ENCODE measurements at places on chromosomes 7 and 10. TPM values are rescaled to one million over a fixed set of nuclear protein-coding genes. Genes with fewer than 3 reads are reported as not detected.

Gene SKIDA1
- 1.2 TPM for total RNA-seq

Gene OR9A2
- total RNA-seq = 0.20 TPM

Gene GOLGA7B
- total RNA-seq = 3.5 TPM

DNA sequence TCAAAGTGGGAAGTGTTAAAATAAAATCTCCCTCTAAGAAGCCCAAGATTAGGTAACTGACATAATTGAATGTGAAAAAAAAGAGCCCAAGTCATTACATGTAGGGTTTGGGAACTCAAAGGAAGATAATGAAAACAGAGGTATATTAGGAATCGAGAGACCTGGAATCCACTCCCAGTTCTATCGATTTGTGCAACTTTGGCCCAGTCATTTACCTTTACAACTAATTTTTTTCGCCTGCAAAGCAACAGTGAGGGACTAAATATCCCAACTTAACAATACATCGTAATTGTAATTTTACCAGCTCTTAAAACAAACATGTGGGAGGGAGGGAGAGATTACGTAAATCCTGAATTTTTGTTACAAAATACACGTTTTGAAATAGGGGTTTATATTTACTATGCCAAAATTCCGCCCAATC lies 1.4 kb downstream of the MINDY3 start:
- no peak for DNase-seq

DNA sequence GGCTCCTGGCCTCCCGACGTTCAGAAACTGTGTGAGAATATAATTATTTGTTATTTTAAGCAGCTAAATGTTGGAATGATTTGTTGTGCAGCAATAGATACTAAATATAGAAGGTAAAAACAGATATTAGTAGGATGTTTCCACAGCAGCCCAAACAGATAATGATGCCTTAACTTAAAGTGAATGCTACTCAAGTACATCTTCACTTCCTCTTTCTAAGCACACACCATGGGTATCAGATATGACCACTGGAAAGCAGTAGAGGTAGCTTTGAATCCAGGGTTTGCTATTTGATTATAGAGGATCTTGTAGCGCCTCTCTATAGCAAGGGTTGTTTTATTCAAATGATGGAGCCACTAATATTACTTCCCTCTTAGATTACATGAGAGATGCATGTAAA lies 38.2 kb upstream of the BET1 start:
- no peak for DNase-seq
